ENCODE measurements at places on chromosomes 6 and 20.

DNA sequence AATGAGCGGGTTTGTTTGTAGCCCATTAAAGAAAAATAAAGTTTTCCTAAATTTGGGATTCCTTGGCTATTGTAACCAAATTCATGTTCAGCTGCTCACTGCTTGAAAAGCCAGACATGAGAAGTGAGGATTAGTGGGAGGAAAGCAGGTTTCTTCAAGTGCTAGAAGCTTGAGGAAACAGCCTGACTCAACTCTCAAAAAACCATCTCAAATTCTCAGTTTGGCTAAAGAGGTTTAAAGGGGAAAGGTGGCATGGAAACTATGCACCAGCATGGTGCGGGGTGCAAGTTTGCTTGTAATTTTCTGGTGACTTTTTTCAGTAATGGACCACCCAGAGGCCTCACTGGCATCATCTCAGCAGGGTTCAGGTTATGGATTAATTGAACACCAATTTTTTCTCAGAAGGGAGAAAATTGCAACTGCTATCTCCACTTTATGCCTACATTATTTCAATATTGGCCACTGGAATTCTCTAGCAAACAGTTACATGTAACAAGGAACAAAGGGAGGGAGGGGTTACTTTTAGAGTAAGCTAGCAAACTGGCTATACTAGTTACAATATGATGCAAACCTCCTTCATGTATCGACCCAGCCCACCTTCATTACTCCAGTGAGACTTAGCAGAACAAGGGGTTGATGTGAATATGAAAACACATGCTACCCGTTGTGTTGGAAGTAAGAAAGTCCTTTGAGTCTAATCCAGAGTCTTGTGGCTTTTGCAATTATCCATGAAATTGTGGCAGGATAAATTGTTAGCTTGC is 85.0 kb upstream of the IFNGR1 start:
- DNase-seq: no peak

GRCh38 chr6:14996892-14997291 is 249.0 kb upstream of the JARID2 start:
- no peak for DNase-seq

DNA sequence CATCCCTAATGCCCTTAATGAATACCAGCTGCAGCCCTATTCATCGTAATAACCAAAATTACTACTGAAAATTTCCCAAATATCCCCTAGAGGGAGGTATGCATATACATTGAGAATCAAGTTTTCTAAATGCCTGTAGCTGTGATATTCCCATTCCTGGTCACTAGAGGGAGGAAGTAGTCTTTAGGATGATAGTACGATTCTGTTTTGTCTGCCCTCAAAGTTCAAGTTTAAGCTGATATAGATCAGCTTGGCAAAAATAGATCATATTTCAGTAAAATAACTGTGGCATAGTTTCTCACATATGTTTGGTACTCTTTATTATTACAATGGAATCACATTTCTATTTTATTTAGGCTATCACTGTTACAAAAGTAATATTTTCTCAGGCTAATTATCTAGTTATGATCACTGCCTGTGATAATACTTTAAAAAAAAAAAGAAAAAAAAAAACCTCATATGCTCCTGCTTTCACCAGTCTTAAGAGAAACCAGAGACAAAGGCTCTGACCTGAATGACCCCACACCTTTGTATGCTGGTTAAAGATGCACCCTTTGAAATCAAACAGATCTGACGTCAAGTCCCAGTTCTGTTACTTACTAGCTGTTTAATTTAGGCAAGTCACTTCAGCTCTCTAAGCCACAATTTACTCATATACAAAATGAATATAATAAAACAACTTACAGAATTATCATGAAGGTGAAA is 11.0 kb downstream of the TSPYL1 start:
- no peak for DNase-seq

GRCh38 chr6:143248359-143248758 is 187.7 kb downstream of the AIG1 start:
- DNase-seq: no peak

GRCh38 chr20:32631933-32632460 is 41.7 kb downstream of the C20orf203 start:
- DNase-seq: no peak

GRCh38 chr6:139154881-139155547 is 20.1 kb downstream of the HECA start:
- DNase-seq: no peak

- no peak for DNase-seq
These were observed 141.6 kb upstream of the THBS2 start for GRCh38 chr6:169395080-169395805.

DNA sequence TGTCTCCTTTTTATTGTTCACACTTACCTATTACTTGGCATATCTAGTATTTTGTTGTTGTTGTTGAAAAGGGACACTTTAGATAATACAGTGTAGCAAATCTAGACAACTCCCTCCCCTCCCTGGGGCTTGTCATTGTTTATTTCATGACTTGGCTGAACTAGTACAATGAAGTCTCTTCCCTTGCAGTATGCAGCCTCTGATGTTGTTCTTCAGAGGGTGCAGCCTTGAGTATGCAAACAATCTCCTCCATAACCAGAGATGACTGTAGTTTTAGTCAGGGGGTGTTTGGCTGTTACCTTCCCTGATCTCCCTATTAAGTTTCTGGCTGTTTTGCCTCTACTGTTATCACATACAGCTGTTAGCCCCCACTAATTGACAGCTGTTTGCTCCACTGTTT is 315.4 kb upstream of the RUNX2 start:
- no peak for DNase-seq

GRCh38 chr6:40538556-40538955 is 48.6 kb downstream of the LRFN2 start:
- no peak for DNase-seq

Measured in SJSA1 (cell line).